HAP-1 (cell line): ENCODE measurements at places on chromosomes 3 and 15.

- DNase-seq, result peak; percentile 16
These were observed 800 bp downstream of the DAG1 start for GRCh38 chr3:49470714-49471420.

- no peak for DNase-seq
These were observed 11.6 kb downstream of the OXTR start for GRCh38 chr3:8757551-8758518.

- no peak for DNase-seq
These were observed 27.6 kb upstream of the CXCR6 start for GRCh38 chr3:45915518-45916231.

DNA sequence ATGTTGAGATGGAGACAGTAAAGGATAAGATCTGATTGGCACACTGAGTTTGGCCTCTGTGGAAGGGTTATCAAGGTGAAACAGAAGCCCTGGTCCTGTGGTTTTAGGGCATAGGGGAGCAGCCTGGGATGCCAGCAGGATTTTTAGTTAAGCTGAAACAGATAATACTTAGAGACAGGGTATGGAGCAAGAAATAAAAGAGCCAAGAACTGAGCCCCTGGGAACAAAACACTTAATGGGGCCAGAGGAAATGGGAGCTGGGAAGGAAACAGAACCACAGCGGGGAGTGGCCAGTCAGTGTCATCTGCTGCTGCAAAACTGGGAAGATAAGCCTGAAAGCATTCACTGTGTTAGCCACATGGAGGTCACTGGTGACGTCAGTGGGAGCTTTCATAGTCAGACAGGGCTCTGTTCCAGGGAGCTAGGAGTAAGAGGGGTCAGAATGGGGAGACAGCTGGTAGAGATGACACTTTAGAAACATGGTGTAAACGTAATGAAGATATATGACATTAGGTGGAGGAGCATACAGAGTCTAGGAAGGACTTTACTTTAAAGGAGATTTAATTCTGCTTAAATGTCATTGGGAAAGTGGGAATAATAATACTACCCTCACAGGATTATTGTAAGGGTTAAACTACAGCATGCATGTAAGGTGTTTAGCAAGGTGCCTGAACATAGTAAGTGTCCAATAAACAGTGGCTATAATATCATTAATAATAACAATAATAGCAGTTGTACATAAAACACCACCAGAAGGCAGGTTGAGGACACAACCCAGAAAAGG is 172.7 kb upstream of the CTNNB1 start:
- DNase-seq, result no peak

DNA sequence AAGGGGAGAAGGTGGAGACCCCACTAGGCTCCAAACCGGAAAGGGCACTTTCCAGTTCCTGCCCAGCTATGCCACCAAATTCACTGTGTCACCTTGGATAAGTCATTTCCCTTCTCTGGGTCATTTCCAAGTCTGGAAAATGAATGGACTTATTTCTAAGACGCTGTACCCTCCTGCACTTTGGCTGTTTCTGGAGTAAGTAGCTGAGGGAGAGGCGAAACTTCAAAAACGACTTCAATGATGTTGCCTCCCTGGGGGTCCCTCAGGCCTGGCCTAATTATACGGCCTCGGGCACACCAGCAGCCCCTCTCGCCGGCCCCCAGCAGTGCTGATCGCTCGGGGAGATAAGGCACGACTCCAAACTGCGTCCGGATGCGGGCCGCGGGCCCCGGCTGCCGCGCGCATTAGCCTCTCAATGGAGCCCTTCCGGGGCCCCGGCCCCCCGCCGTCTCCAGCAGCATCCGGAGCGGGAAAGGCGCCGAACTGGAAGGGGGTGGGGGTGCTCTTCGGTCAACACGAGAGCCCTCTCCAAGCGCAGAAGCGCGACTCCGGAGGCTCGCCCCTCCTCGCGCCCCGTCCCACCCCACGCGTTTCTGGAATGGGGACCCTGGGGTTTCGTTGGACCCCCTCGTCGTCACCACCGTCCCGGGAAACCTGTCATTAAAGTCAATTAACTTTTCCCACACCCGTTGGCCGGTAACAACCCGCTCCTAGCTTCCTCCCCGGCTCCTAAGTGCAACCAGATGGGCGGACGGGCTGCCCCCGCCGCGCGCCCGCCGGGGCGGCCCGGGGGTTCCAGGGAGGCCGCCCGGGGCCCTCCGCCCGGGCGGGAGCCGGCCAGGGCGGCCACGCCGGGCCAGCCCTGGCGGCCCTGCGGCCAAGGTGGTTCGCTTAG is 4.8 kb downstream of the HES1 start:
- DNase-seq, result peak; percentile 73

GRCh38 chr3:134976948-134977347 is 181.9 kb downstream of the EPHB1 start:
- DNase-seq, result no peak

- DNase-seq, result no peak
These were observed 11.8 kb downstream of the TYRO3 start for GRCh38 chr15:41570764-41571163.

GRCh38 chr3:3619815-3620214 is 179.4 kb upstream of the LRRN1 start:
- DNase-seq, result no peak
